ENCODE measurements at places on chromosomes 4 and X.

GRCh38 chrX:44400588-44400987 is 57.1 kb upstream of the EFHC2 start:
- DNase-seq = no peak

DNA sequence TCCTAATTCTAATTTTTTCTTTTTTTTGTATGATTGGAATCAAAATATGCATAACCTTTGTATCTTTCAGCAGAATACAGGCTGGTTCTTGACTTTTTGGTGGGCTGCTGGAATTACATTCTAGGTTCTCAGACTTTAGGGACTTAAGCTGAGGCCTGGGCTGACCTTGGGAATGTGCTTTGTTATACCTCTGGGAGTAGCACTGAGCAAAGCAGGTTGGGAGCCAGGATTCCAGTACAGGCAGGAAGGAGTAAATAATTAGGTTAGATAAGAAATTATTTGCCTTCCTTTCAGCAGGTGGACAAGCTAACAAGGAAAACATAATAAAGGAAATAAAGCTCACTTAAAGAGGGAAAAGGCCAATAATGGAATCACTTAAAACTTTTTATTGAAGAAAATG is 49.9 kb upstream of the SLC4A4 start:
- no peak for DNase-seq

DNA sequence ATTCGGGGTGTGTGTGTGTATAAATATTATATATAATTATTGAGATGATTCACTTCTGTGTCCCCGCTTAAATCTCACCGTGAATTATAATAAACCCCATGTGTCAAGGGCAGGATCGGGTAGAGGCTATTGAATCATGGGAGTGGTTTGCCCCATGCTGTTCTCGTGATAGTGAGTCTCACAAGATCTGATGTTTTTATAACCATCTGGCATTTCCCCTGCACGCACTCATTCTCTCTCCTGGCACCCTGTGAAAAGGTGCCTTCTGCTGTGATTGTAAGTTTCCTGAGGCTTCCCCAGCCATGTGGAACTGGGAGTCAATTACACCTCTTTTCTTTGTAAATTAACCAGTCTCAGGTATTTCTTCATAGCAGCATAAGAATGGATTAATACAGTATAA is 851.4 kb upstream of the AGA start:
- no peak for DNase-seq

GRCh38 chr4:7850489-7850888 is 89.2 kb downstream of the AFAP1 start:
- DNase-seq = peak; percentile 71

- DNase-seq = no peak
These were observed 11.3 kb downstream of the TIMP1 start for GRCh38 chrX:47593522-47593921.

DNA sequence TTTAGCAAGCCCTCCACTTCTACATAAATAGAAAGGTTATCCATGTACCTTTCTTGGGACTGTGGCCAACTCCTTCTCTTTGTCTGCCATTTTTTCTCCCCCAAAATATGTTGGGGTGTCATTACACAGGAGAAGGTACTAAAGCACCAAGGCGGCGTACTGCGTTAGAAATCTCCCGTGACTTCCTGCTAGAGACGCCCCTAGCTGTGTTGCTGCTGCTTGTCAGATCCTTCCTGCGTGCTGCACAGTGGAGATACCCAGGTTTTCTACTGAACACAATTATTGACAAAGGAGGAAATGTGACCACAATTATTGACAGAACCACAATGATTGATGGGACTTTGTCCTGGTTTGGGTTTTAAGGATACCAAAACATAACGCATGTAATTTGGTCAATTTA is 97.7 kb downstream of the EFHC2 start:
- DNase-seq = no peak

All from H7 (cell line).